ENCODE measurements at places on chromosomes 5 and 9. TPM values are rescaled to one million over a fixed set of nuclear protein-coding genes. Genes with fewer than 3 reads are reported as not detected.
A peak's percentile ranks its signal among the peaks of the same experiment; 100 is the strongest.

- H3K27ac ChIP-seq: no peak overlapping the region
- no peaks in the 10 kb centered on the region for H3K4me1 ChIP-seq
- no peak overlapping the region for H3K4me3 ChIP-seq
These were observed 1339.7 kb upstream of the CDH6 start for GRCh38 chr5:29853711-29854220.

GRCh38 chr5:139561655-139562451, 714 bp downstream of the UBE2D2 start:
- peak; percentile 62 for DNase-seq
- no peaks in the 10 kb centered on the region for H3K36me3 ChIP-seq
- peaks cover 54% of the 10 kb centered on the region for H3K4me1 ChIP-seq
- peak overlapping the region; percentile 92 for H3K4me3 ChIP-seq
- no peaks in the 10 kb centered on the region for H3K27me3 ChIP-seq

GRCh38 chr5:96288166-96288844, 144.7 kb downstream of the PCSK1 start:
- peaks cover 13% of the 10 kb centered on the region for H3K4me1 ChIP-seq
- DNase-seq: no peak
- no peaks in the 10 kb centered on the region for H3K36me3 ChIP-seq
- no peaks in the 10 kb centered on the region for H3K27me3 ChIP-seq

Gene GDNF
- not detected for polyA plus RNA-seq

Gene IL5
- polyA plus RNA-seq: not detected

Gene GALNT10
- polyA plus RNA-seq: 3.1 TPM

Gene STK32A
- polyA plus RNA-seq: 1.3 TPM

All from heart right ventricle (tissue), 16 donors.